ENCODE measurements at places on chromosomes 7 and 10.
A peak's percentile ranks its signal among the peaks of the same experiment; 100 is the strongest.

DNA sequence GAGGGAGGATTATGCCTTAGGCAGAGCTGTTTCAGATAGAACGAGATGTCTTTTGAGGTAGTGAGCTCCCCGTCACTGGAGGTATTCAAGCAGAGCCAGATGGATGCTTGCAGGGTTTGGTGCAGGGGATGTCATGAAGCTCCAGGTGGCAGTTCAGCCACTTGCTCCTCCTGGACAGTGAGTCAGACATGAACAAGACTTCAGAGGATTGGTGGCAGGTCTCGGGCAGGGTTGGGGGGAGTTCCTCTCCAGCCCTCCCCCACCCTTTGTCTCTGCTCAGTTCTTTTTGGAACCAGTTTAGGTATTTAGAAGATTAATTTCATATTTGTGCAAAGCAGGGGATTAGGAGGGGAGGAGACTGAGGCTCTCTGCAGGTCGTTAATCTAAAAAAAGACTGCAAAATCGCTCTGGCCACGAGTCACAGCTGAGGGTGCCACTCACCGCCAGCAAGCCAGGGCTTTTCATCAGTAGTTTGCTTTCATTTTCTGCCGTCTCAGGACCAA is 21.5 kb upstream of the MYL10 start:
- DNase-seq: no peak

DNA sequence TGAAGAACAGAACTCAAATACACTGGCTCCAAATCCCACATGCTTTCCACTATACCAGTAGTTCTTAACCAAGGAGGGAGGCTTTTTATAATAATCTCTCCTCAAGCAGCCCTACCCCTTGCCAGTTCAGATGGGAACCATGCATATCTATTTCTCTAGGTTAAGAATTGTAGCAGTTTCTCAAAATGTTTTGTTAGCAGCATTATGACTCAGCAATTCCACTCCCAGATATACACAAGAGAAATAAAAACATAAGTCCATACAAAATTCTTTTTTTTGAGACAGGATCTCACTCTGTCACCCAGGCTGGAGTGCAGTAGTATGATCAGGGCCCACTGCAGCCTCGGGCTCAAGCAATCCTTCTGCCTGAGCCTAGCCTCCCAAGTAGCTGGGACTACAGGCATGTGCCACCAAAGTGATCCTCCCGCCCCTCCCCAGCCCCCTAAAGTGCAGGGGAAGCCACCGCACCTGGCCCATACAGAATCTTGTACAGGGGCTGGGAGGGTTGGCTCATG is 18.1 kb downstream of the YWHAG start:
- DNase-seq: no peak

DNA sequence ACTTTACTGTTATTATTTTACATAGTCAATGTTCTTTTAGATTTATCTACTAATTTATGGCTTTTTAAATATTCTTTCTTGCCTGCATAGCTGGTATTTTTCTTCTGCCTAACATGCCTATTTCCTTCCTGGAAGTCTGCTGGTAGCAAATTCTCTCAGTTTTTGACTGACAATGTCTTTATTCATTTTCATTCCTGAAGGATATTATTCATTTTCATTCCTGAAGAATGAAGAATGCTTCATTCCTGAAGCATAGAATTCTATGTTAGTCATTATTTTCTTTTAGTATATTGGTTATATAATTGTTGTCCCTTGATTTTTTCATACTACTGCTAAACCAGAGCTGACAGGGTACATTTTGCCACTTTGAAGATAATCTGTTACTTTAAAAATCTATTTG is 41.8 kb downstream of the TMEM168 start:
- DNase-seq: no peak

- no peak for DNase-seq
Observed at GRCh38 chr7:106273009-106273668, 11.6 kb downstream of the NAMPT start.

DNA sequence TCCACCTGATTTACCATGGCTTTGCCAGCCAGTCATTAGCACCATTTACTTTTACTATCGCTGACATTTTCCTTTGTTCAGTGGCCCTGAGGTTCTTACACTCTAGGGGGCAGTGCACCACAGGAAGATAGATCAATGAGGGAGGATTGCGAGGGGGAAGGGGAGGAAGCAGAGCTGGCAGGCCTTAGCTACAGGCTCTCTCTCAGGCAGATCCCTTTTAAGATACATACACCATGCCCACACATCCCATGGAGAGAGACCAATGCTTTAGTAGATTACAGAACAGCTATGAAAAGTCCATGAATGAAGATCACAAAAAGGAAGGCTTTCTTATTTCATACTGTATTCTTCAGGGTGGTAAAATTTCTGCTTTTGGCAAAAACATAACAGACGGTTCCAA is 47.4 kb downstream of the DENND11 start:
- DNase-seq: peak; percentile 44

- no peak for DNase-seq
Observed at GRCh38 chr7:135238112-135238744, 4.6 kb downstream of the STRA8 start.

DNA sequence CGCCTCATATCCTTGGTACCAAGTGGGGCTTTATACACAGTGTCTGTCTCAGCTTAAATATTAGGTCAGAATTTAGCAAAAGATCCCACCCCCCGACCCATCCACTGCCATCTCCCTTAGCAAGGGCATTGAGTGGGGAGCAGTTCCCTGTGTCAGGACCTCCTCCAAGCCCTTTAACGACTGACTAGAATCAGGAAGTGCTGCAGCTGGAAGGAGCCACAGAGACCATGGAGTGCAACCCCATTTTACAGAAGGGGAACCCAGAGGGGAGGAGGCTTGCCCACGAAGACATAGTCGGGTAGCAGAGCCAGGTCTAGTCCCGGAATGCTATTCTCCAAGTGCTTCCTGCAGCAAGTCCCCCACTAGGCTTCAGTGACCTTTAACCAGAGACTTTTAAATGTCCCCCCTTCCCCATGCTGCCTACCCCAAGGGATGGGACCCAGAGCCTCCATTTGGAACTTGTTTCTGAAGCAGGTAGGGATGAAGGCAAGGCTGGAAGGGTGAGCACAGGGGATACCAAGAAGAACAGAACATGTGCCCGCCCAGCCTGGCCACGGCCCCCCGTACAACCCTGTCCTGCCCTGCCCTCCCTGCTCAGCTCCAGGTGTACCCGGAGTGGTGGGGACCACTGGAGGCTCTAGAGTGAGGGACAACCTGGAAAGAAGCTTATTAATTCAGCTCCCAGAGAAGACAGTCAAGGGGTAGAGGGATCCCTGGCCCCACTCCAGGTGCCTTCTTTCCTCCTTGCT is 41.3 kb downstream of the C10orf105 start:
- no peak for DNase-seq

GRCh38 chr7:140440593-140440992 is 36.7 kb downstream of the RAB19 start:
- no peak for DNase-seq

- DNase-seq: no peak
Observed at GRCh38 chr7:100506356-100506923, 22.7 kb downstream of the NYAP1 start.

DNA sequence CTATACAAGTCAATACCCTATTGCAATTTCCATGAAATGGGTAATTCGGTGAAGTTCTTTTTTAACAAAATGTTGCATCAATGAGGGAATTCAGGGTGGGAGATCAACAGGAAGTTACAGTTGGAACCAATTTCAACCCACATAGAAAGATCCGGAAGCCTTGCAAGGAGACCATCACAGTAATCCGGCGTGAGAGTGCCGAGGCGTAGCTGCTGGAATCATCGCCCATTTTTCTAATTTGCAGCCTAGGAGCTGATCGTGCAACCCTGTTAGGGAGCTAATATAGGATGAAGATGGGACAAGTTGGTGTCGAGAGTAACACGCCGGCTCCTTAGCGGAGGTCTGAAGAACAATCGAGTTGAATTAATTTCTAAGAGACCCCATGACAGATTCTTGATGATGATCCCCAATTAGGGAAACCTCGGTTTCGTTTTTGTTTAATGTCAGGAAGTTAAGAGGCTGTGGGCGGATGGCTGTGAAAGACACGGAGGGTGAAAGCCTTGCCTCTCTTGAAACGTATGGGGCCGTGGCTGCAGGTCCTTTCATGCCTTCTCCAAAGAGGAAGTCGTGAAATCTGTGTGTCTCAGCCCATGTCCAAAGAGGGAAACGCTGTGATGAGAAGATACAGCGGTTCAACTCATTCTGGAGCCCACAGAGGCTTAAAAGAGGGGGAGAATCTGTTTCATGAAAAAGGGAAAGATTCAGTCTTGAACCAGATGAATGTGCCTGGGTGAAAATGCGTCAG is 51.2 kb upstream of the CARD11 start:
- DNase-seq: no peak

- DNase-seq: no peak
Observed at GRCh38 chr7:29859104-29859503, 52.8 kb downstream of the WIPF3 start.

- DNase-seq: no peak
Observed at GRCh38 chr10:119343011-119343601, 135.7 kb downstream of the GRK5 start.

- DNase-seq: no peak
Observed at GRCh38 chr10:78992333-78992732, 76.4 kb upstream of the ZMIZ1 start.

DNA sequence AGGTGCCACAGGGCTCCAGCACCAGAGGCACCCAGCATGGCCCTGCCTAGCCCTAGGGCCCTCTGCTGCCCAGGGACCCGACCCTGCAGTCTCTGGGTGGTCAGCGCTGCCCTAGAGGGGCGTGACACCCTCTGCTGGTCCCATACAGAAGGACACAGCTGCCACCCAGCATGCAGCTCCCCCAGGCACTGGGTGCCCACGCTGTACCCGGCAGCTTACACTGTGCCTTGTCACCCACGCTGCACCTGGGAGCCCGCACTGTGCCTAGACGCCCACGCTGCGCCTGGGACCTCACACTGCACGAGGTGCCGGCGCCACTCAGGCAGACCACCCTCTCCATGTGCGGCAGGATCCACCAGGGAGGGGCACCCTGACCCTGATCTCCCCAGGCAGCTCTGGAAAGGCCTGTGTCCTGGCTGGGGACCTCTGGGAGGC is 55.2 kb downstream of the PWWP2B start:
- DNase-seq: no peak

GRCh38 chr7:138352570-138353461 is 107.2 kb upstream of the TRIM24 start:
- no peak for DNase-seq

GRCh38 chr7:91759205-91759863 is 121.2 kb downstream of the MTERF1 start:
- no peak for DNase-seq

All from stimulated activated CD4-positive, alpha-beta T cell treated with anti-CD3 and anti-CD28 coated beads, TNF-alpha, amount 100 ng/mL, for 48 hours (primary cell).